ENCODE measurements at places on chromosomes 3 and 15. TPM values are rescaled to one million over a fixed set of nuclear protein-coding genes. Genes with fewer than 3 reads are reported as not detected.

GRCh38 chr15:73724212-73724611, 28.9 kb downstream of the INSYN1 start:
- no peaks in the 10 kb centered on the region for H3K4me1 ChIP-seq
- no peaks in the 10 kb centered on the region for H3K27me3 ChIP-seq
- H3K4me3 ChIP-seq, result no peak overlapping the region
- DNase-seq, result no peak
- H3K36me3 ChIP-seq, result no peaks in the 10 kb centered on the region

XCR1 gene
- total RNA-seq, result under 0.01 TPM

- H3K4me3 ChIP-seq, result no peak overlapping the region
- H3K36me3 ChIP-seq, result no peaks in the 10 kb centered on the region
- H3K27me3 ChIP-seq, result no peaks in the 10 kb centered on the region
- no peaks in the 10 kb centered on the region for H3K4me1 ChIP-seq
- peak; percentile 11 for DNase-seq
These were observed 23.8 kb downstream of the ITGA11 start for GRCh38 chr15:68407886-68408881.

ASB14 gene
- total RNA-seq, result not detected

GRCh38 chr3:14869917-14870782, 51.4 kb downstream of the FGD5 start:
- no peaks in the 10 kb centered on the region for H3K36me3 ChIP-seq
- no peak for DNase-seq
- no peaks in the 10 kb centered on the region for H3K27me3 ChIP-seq

Data from stomach (tissue), 19 donors.